ENCODE measurements at places on chromosomes 1 and 21.

- DNase-seq = no peak
Observed at GRCh38 chr1:224613486-224613885, 2.6 kb upstream of the CNIH3 start.

GRCh38 chr1:18941221-18942141 is 15.0 kb downstream of the IFFO2 start:
- DNase-seq = no peak

DNA sequence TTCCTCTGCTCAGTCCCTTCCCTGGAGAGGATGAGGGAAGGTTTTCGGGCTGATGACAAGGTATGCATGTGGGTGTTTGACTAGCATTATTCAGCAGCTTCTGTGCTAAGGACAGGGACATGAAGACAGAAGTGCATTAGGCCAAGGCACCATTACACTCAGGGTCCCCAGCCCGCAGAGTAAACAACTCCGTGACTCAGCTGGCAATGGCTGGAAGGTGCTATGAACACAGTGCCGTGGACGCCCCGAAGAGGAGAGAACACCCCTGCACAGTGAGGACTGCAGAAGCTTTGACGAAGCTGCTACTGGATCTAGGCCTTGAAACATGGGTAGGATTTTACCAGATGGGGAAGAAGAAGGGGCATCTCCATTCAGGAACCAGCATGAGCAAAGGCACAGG is 13.7 kb upstream of the EPS8L3 start:
- no peak for DNase-seq

DNA sequence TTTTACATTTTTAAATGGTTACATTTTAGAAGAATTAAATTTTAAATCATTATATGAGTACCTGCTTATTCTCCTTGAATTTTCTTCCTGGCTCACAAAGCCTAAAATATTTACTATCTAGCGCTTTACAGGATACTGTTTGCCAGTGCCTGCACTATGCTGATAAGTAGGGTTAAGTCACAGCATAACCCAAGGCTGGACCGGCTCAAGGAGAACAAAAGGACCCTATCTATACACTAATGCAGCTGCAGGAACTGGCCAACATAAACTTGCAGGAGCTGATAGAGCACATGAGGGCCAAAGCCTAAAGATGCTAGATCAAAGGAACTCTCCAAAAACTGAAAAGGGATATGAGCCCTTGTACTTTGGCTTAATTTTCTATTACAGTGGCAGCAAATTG is 1086.9 kb upstream of the TMPRSS15 start:
- no peak for DNase-seq

- no peak for DNase-seq
Observed at GRCh38 chr1:199954699-199955098, 72.8 kb upstream of the NR5A2 start.

DNA sequence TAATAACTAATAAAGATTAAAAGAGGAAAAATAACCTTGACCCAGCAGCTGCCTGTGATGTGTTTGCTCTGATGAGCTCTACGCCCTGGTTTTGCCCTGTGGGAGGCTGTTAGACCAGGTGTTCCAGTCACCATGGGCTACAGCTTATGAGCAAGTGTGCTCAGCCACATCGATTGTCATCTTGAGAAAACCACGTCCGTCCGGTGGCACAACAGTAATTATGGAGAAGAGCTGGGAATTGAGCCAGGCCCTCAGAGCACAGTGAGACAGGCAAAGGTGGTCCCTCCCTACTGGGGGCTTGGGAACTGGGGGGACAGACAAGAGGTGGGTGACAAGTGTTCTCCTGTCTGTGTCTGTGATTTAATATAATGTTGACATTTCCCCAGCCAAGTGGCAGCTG is 420.5 kb downstream of the MATN1 start:
- DNase-seq = no peak

DNA sequence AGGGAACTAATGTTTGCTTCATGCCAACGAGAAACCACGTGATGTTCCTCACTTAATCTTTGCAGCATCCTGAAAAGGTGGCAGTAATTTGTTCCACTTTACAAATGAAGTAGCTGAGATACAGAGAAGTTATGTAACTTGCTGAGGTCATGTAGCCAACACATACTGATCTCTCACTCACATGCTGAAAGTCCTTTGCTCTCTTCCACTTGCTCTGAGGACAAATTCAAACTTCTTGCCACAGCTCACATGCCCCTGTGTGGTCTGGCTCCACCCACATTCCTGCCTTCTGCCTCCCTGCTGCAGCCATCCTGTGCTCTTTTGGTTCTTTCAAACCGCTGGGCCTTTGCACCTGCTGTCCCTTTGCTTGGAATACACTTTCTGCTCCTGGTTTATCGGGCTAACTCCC is 55.4 kb downstream of the TMCO4 start:
- no peak for DNase-seq

GRCh38 chr1:65756616-65757015 is 36.1 kb upstream of the PDE4B start:
- DNase-seq = no peak

- no peak for DNase-seq
Observed at GRCh38 chr1:220708936-220709801, 19.0 kb downstream of the C1orf115 start.

- DNase-seq = no peak
Observed at GRCh38 chr1:41838266-41838665, 80.5 kb downstream of the HIVEP3 start.

DNA sequence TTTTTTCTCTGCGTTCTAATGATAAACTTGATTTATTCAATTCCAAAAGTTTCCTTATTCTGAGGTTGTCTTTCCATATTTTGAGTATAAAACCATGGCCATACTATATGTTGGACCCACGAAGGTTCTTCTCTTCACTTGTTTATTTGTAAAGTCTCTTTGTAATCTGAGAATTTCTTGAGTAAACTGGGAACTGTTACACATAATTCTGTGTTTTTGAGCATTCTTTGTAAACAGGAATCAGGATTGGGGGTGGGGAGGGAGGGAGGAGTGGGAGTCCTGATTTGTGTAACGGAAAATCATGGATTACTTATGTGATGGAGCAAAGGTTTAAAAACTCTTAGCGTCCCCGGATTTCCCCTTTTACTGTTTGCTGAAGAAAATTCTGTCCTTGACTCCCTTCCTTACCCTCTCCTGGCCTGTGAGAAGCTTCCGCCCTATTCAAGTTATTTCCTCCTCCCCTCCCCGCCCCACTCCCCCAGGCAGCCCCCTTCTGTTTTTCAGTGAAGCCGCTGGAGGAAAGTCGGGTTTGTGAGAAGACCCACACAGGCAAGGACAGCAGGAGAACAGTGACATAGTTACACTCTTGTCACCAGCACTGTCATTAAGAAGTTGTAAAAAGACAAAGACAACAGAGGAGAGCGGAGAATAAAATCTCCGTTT is 6.4 kb upstream of the NBPF11 start:
- DNase-seq = no peak

All from MM.1S (cell line).